ENCODE measurements at places on chromosomes 3 and 15.

GRCh38 chr3:86239946-86240345 lies 751.0 kb downstream of the VGLL3 start:
- no peak for DNase-seq

DNA sequence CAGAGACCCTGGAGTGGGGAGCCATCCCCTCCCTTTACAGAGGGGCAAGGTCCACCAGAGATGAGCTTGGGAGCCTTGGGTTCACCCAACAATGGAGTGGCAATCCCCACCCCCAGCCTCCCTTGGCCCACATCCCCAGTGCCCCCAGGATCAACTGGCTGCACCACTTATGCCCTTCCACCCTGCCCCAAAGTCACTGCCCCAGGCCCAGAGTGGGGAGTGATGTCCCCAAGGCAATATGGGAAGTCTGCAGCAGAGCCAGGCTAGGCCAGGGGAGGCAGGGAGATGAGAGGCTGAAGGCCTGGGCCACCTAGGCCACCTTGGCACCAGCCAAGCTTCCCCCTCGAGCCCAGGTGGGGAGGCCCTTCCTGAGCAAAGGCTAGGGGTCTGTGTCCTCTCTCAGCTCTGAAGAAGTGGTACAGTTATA lies 145.5 kb downstream of the SMAD6 start:
- no peak for DNase-seq

DNA sequence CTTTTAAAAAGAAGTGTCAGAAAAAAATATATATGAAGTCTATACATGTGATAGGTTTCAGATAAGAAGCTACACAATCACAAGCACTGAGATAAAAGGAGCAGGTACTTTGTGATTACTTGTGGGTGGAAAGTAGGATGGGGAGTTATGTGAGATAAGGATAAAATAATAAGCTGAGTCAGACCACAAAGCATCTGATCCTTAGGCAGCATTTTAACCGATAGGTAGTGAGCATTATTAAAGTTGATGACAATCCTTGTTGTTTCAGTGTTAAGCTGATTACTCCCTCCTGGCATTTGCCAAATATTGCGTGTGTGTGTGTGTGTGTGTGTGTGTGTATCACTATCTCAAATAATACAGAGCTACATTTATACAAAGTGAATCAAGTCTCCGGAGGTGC lies 483.1 kb downstream of the NAALADL2 start:
- DNase-seq = no peak

DNA sequence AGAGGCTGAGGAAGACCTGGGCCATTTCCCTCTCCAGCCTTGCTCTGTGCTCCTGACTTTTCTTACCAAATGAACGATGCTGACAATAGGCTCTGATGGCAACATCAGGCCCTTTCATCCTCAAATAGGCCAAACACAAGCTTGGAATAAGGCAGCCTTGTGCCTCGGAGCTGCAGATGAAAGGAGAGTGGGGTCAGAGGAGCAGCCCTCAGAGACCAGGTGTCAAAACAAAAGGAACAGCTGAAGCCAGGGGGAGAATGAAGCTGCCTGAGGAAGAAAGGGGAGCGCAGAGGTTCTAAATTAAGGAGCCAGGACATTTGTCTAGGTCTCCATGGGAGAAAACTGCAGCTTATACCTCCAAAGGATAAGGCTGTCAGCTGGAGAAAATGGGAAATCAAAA lies 5.1 kb downstream of the BFSP2 start:
- no peak for DNase-seq

Data from NCI-H510A (cell line).